Chondrocyte (in vitro differentiated cells): ENCODE measurements at places on chromosomes 11 and 22.
A peak's percentile ranks its signal among the peaks of the same experiment; 100 is the strongest.

DNA sequence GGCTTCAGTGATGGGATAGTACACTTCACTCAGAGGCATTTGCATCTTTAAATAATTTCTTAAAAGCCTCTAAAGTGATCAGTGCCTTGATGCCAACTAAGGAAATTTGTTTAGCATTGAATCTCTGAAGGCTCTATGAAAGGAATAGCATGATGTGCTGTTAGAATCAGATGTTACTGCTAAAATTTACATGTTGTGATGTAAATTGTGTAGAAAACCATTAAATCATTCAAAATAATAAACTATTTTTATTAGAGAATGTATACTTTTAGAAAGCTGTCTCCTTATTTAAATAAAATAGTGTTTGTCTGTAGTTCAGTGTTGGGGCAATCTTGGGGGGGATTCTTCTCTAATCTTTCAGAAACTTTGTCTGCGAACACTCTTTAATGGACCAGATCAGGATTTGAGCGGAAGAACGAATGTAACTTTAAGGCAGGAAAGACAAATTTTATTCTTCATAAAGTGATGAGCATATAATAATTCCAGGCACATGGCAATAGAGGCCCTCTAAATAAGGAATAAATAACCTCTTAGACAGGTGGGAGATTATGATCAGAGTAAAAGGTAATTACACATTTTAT lies 4.6 kb downstream of the MALAT1 start:
- DNase-seq = no peak

DNA sequence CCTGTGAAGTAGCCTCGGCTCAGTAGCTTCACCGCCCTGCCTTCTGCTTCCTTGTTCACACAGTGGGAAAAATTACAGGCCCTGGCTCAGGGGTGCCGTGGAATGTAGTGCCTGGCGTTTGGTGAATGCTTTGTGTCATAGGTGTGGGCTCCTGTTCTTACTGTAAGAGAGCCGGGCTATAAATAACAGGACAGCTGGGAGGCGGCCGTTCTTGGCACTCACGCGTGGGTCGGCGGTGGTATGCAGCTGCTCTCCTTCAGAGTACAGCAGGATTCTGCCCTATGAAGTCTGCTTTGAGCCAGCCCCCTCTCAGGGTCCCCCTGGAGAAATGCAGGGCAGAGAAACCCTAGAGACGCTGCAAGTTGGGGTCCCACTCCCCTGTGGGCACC lies 84.2 kb downstream of the CTTN start:
- DNase-seq = peak; percentile 68

- DNase-seq = no peak
These were observed 120.0 kb upstream of the SERPIND1 start for GRCh38 chr22:20653795-20654342.

DNA sequence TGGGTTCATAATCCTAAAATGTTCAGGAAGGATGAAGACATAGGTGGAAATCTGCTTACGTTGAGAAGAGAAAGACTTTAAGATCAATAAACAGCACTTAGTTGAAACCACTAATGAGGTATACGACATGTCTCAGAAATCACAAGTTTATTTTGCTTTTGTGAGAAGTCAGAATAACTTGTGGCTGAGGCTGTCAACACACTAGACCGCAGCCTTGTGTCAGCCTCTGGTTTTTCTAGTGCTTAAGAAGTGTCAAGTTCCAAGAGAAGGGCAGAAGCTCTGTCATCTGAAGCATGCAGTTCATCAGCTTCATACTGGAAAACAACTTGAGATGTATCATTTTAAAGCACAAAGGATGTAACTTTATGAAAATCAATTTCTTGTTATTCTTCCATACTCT lies 420.9 kb downstream of the METTL15 start:
- DNase-seq = no peak

GRCh38 chr11:118142809-118143208 lies 9.8 kb downstream of the SCN4B start:
- DNase-seq = no peak

DNA sequence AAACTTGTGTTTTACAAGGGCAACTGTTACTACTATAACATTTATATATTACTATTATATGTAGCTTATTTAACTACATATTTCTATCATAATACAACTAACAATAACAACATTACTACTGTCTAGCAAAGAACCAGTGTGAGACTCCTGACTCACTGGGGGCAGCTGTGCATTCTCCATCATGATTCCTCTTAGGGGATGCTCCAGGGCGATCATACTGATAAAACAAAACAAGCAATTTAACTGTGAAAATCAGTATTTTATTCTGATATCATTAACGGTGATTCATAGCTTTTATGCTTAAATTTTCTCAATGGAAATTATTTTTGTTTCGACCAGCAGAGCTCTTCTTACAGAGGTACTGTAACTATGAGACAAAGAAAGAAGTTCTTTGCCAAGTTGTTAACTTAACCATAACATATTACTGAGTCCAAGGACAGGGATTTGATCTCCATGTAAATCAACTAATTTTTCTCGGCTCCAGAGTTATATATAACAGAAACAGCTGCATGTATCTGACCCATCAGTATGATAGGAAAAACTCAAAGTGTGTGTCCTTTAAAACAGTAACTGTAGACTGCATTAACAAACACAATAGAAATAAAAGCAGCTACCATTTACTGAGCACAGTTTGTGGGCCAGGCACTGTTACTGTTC lies 24.8 kb upstream of the FNBP4 start:
- no peak for DNase-seq

- DNase-seq = no peak
These were observed 18.9 kb downstream of the ADM start for GRCh38 chr11:10323793-10324170.

GRCh38 chr11:100972046-100972445 lies 157.6 kb downstream of the PGR start:
- no peak for DNase-seq

- no peak for DNase-seq
These were observed 124.9 kb downstream of the DBX1 start for GRCh38 chr11:20035375-20035700.

- no peak for DNase-seq
These were observed 6.8 kb downstream of the OMP start for GRCh38 chr11:77109236-77110019.

- no peak for DNase-seq
These were observed 24.6 kb upstream of the LDLRAD3 start for GRCh38 chr11:35919244-35919643.

DNA sequence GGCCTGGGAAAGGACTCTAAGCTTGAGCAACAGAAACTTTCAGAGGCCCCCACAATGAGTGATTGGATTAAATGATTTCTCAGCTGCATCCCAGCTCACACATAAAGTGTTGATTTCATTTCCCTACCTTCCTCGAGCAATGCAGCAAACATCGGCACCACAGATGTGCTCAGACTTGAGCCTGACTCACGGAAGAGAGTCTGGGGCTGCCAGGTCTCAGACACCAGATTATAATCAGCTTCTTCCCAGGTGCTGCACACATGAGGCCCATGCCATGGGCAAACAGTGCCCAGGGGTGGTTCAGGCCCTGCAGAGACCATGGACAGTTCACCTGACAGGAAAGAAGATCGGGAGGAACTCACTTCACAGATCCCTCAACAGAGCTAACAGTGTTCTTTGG lies 226.6 kb upstream of the TENM4 start:
- no peak for DNase-seq

DNA sequence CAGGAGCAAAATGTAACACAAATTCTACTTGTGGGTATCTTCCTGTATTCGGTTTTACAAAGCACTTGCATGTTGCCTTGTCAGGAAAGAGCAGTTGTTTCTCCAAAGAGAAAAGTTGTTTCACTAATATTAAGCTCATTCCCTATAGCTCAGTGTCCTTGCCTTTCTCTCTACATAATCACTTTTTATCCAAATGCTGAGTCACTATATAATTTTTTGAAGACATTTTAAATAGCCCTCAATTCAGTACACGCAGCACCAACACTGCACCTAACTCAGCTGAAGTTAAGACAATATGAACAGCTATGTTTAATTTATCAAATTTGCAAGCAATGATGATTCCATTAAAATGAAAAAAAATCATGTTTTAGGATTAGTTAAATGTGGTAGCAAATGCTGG lies 14.5 kb upstream of the MRTFA start:
- no peak for DNase-seq

- no peak for DNase-seq
These were observed 82.2 kb downstream of the PISD start for GRCh38 chr22:31579835-31580242.

DNA sequence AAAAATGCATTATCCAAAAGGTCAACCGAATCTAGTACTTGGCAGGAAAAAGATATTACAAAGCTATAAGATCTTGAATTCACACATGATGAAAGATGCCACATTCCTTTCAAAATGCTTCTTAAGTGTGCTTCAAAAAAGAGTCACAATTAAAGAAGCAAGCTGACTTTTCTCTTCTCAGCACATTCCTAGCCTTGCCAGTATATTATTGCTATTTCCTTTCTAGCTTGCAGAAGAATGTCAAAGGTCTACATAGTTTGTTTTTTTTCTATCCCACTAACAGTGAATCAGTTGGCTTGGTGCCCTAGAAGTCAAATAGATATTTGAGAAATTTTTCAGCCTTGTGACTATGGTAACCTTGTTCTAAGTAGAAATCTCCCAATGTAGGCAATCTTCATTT lies 56.8 kb downstream of the GUCY1A2 start:
- no peak for DNase-seq

DNA sequence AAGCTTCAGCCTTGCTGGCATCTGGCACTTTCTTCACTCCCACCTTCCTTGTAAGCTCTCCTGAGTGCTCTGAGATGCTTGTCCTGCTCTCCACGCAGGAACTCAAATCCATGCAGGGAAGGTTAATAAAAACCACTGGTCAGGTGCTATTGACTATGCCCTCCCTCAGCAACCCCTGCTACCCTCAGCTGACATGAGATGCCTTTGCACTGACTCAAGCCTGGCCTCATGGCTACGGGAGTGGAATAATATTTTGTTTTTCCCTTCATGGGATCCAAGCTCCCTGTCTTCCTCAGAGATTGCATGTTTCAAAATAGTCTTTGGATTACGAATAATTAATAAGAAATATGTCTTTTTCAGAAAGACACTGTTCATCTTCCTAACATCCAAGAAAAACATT lies 31.7 kb upstream of the ABCC8 start:
- DNase-seq = no peak

- no peak for DNase-seq
These were observed 341.1 kb upstream of the B3GAT1 start for GRCh38 chr11:134752964-134753770.

DNA sequence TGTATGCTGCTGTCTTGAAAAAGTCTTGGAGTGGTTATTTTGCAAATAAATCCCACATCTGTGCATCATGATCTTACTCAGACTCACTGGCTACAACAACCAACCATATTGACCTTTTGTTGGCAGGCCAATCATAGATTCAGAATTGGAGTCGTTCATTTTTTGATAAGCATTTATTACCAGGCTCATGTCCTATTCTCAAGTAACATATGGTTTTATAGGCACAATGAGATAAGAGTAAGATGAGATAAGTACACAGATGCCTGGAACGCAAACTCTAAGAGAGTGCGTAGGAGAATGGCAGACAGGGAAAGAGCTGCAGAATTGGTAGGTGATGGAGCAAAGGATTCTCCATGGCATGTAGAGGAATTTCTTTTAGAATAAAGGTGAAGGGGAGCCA lies 71.6 kb upstream of the SLC5A12 start:
- DNase-seq = no peak

DNA sequence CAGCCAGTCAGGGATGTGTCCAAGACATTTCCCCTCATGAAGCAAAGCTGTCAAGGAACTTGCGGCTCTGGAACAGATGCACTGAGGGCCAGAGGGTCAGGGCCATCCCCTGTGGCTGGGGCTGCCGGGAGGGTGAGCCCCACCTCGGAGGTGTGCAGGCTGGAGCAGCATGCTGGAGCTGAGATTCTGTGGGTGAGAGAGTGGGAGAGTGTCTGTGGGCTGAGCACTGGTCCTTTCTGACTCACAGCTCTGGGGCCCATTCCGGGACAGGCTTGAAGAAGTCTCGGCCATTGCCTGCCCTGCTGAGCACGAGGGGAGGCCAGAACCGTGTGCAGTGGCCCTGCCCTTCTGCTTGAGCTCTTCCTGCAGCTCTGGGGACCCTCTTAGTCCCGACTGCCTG lies 2.1 kb downstream of the OMP start:
- DNase-seq = no peak

DNA sequence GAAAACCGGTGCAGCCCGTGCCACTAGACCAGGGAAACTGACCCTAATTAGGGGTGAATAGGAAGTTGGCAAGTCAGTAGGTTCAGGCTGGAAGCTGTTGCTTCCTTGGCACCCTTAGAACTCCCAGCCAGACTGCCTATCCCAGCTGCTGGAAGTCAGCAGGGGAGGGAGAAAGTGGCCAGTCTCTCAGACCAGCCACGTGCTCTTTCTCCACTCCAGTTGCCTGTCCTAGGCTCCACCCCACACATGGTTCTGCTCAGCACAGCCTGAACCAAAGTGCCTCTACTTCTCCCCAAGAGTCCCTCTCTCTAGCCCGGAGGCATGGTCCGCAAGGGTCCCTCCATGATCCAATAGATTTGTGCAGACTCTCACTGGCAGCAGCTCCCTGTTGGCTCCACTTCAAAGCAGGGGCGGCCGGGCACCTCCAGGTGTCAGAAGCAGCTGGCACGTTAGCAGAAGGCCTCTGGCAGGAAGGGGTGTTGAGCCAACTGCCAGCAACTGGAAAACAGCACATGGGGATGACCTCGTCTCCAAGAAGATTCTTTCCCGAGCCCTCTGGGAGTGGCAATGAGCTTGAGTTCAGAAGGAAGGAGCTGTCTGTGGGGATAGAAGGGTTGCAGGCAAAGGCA lies 27.7 kb downstream of the ARFGAP2 start:
- no peak for DNase-seq

DNA sequence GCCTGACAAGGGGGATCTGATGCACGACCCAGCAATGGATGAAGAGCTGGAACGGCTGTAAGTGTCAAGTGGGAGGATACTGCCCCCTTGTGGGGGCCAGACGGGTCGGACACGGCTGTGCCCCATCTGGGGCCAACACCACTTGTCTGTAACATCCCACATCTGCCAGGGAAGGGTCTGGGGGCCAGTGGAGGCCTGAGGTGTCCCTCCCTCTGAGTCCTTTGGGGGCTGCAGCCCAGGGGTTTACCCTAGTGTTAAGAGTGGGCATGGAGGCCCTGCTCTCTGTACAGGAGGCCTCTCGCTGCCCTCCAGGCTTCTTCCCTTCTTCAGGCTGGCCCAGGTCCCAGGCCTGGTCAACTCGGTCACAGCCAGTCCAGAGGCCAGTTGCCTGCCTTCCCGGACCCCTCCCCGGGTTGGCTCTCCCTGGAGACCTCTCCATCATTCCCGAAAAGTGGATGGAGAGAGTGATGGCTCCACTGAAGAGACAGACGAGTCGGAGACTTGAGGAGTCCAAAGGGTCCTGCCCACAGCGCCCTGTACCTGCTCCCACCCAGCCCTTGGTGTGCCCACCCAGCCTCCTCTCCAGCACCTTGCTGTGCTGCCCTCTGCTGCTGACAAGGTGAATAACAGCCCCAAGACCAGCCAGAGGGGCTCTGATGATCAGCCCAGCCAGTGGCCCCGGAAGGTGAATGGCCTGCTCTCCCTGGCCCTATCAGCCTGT lies 15.4 kb downstream of the ARFGAP2 start:
- no peak for DNase-seq

DNA sequence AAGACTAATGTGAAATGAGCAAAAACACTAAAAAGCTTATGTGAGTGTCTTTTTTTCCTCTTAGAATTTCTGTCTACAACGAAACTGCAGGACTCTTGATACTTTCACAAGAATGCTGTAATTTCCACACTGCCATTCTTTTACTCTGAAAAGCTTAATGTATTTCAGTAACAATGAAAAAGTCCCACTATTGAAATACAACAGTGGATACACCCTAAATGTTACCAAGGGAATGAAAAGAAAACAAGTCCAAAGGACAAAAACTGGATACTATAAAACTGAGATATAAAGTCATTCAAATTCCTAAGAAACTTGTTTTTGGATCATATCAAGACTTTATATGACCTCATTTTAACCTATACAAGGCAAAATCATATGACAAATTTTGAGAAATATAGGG lies 77.4 kb downstream of the SOX6 start:
- no peak for DNase-seq
